Prostate gland (tissue), 2 donors: ENCODE measurements at places on chromosomes 11 and 22. TPM values are rescaled to one million over a fixed set of nuclear protein-coding genes. Genes with fewer than 3 reads are reported as not detected.

RFPL2 gene
- 22.1 TPM for total RNA-seq

DNA sequence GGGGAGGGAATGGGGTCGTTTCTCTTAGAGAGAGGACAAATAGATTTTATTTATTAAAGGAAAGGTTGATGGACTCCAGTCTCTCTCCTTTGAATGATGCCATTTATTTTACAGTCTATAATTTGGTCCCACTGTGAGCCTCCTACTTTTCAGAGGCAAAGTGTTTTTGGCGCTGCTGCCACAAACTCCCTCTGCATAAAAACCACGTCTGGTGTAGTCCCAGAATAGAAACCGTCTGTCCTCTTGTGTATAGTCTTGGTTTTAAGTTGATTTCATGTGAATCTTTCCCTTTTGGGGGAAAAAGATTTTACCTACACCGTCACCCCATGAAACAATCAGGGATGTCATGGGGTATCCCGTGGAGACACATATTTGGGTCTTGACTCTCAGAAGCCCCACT lies 143.6 kb upstream of the SEZ6L start:
- no peak for DNase-seq
- H3K36me3 ChIP-seq, result no peaks in the 10 kb centered on the region
- no peak overlapping the region for H3K27ac ChIP-seq

DNA sequence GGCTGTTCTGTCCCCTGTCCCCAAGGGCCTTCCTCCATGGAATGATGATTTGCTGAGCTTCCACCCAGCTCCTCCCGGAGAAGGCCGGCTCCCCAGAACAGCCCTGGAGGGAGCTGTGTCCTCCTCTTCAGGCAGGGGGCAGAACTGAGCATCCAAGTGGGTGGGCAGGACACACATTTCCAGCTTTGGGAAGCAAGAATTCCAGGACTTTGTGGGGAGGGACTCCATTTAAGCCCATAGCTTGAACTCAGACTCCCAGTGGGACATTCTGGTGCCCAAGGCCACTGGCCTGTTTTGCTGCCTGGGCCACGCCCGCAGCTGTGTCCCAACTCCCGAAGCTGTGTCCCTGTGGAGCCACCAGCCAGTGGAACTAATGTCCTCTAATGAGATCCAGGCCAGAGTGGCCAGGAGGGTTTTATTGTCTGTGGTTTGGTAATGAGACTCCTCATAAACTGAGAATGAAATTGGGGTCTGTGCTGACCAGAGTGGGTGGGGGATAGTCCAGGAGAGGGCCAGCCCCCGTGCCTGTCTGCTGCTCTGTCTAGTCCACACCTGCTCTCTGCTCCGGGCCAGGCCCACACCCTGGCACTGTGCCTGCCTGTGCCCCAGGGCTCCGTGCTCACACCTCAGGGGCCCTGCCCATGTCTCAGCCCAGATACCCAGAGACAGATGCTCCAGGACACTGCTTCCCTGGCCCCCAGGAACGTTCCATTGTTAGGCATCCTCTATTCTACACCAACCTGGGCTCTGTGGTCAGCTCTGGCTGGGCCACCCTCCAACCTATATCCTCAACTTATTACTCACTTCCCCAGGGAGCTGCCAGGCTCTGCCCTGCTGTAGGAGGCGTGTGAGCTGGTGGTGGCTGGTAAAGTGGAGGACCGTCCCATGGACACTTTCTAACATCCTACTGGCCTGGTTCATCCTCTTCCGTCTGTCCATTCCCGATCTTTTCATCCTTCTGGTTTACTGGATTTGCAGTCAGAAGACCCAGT lies 7.6 kb downstream of the NECTIN1 start:
- no peak overlapping the region for H3K4me3 ChIP-seq
- H3K27me3 ChIP-seq, result no peaks in the 10 kb centered on the region
- H3K27ac ChIP-seq, result no peak overlapping the region
- H3K36me3 ChIP-seq, result no peaks in the 10 kb centered on the region

SNX32 gene
- total RNA-seq, result not detected

- peaks cover 7% of the 10 kb centered on the region for H3K4me1 ChIP-seq
- no peaks in the 10 kb centered on the region for H3K27me3 ChIP-seq
- H3K4me3 ChIP-seq, result peak overlapping the region; percentile 47
- H3K27ac ChIP-seq, result peak overlapping the region; percentile 70
Observed at GRCh38 chr11:77993902-77994301, 566 bp downstream of the INTS4 start.
